CD4-positive, alpha-beta T cell (primary cell): ENCODE measurements at places on chromosomes 4 and X.

- no peak for DNase-seq
Measured at GRCh38 chr4:15535599-15535998, 65.9 kb downstream of the CC2D2A start.

GRCh38 chrX:71909956-71910355 is 689 bp upstream of the NHSL2 start:
- DNase-seq: no peak

DNA sequence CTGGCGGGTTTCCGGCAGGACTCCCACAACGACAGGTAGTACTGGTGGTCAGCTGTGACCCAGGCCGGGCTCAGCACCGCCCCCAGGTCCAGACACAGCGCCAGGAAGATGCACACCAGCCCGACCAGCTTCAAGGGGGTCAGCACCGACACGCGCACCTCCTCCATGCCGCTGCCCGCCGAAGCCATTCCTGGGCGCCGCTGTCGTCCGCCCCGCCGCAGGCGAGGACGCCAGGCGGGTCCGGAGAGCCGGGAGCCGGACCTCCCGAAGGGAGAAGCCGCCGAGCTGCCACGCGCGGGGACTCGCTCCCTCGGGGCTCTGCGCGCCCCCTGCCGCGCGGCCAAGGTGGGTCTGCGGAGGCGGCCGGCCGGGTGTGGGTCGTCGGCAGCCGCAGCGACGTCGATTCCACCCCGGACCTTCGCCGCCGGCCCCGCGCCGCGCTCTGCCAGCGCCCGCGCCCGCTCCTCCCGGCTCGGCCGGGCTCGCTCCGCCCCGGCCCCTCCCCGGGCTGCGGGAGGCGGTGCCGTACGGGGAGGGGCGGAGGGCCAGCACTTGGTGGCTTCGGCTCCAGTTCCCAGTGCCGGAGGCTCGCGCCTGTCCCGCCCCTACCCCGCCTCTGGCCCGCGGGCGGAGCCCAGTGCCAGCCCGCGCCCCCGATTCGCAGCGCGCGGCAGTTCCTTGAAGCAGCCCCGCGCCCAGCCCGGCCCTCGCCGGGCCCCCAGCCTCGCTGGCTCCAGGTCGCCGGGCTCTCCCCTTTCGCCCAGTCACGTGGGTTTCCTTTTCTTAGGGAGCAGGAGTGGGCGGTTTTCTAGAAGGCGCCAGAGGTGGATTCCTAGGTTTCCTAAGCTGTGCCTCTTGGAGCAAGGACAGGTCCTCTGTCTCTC is at the start of gene TMEM47:
Gene TMEM47, minus strand, starts transcription at position 444 of the 884 bp plus-strand sequence. Its CDS starts 256 bp downstream, at position 188.
- no peak for DNase-seq

GRCh38 chr4:140121646-140122045 is 32.3 kb downstream of the MAML3 start:
- no peak for DNase-seq

DNA sequence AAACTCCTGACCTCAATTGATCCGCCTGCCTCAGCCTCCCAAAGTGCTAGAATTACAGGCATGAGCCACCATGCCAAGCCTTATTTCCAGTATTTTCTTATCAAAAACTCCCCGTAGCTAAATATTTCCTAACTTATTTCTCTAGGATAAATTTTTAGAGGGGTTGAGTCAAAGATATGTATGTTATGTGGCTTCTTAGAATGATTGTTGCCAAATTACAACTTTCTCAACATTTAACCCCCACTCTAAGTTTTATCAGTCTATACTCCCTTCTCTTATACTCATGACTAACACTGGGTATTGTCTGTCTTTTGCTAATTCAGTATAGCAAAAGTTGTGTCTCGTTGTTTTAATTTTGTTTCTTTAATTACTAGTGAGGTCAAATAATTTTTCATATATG is 187.7 kb upstream of the LNX1 start:
- no peak for DNase-seq

- DNase-seq: no peak
Measured at GRCh38 chrX:42824541-42824940, 46.6 kb upstream of the PPP1R2C start.

- DNase-seq: no peak
Measured at GRCh38 chr4:62119195-62119594, 919.1 kb downstream of the ADGRL3 start.

- no peak for DNase-seq
Measured at GRCh38 chrX:133989490-133989889, 4.1 kb upstream of the GPC3 start.

GRCh38 chr4:94342694-94343093 is at the start of gene HPGDS:
TSS of gene HPGDS (minus strand) at chr4:94342836. CDS start at chr4:94334629, 8,207 bp downstream.
- no peak for DNase-seq

DNA sequence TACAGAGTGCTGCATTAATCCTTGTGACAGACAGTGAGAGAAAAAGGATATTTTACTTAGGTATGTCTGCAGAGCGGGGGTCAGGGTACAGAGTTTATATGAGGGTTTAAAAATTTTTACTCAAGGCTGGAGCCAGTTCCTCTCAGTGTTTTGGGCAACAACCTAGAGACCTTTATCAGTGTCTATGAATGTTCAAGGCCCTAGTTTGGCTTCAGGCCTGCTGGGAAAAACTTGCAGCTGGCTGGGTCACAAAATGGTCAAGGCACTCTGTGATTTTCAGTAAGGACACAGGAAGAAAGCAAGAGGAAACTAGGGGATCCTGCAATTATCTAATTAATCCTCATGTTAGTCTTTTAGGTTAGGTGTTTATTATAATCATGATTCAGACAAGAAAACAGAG is 10.8 kb upstream of the C4orf54 start:
- no peak for DNase-seq

DNA sequence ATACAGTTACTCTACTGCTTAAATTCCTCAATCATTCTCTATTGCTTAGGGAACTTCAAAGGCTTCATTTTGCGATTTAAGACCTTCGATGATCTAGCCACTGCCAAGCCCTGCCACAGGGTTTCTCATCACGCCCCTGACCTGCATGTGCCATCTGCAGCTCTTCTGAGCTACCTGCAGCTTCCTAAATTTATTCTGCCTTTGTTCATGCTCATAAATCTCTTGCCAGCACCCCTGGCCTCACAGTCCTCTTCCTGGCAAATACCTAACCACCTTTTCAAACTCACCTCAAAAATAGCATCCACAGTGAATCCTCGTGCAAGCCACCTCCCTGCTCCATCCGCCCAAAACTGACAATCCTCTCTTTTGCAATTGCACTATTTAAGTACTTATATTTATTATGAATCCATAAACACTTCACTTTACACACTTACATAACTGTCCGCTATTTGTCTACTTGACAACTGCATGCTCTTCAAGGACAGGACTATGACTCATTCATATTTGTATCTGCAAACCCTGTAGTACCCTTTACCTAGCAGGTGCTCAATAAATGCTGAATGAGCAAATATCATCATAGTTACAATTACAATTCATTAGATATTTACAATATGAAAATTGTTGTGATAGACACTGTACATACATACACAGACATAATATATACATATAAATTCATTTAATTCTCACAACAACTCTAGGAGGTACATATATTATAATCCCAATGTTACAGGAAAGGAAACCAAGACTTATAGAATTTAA is 280.0 kb upstream of the RASGEF1B start:
- DNase-seq: no peak

GRCh38 chr4:95510877-95511276 is 37.9 kb downstream of the UNC5C start:
- DNase-seq: no peak

DNA sequence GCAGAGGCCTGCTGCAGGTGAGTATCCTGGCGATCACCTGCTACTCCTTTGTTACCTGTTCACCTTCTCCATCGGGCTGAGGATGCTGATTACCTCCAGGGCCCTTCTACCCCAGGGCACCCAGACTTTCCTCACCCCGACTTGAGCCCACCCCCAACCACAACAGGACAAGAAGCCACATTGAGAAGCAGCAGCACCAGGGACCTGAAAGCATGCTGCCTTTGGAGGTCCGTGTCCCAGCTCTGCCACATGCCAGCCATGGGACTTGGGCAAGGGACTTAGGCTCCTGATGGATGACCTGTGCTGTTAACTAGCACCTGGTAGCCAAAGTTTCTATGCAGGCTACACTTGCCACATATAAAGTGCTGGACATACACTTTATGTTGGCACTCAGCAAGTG is 89.7 kb downstream of the CPZ start:
- DNase-seq: no peak

DNA sequence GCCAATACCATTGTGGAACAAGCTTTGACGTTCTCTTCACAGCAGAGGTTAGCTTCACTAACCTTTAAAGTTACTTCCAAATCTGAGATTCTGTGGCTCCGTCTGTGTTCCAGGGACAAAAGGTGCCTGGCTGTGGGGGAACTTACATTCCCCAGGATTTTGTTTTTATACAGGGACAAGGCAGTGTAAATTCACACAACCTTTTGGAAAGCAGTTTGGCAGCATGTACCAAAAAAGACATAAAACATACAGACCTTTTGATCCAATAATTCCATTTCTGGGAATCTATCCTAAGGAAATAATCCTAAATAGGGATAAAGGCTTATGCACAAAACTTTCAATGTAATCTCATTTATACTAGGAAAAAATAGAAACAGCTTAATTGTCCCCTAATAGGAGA is 8.9 kb upstream of the C1QTNF7 start:
- DNase-seq: no peak

GRCh38 chrX:120824021-120824420 is 51.6 kb downstream of the CT47B1 start:
- no peak for DNase-seq
